Activated naive CD4-positive, alpha-beta T cell treated with anti-CD3 and anti-CD28 coated beads for 36 hours (primary cell): ENCODE measurements at places on chromosomes 6 and 20. TPM values are rescaled to one million over a fixed set of nuclear protein-coding genes. Genes with fewer than 3 reads are reported as not detected.

DNA sequence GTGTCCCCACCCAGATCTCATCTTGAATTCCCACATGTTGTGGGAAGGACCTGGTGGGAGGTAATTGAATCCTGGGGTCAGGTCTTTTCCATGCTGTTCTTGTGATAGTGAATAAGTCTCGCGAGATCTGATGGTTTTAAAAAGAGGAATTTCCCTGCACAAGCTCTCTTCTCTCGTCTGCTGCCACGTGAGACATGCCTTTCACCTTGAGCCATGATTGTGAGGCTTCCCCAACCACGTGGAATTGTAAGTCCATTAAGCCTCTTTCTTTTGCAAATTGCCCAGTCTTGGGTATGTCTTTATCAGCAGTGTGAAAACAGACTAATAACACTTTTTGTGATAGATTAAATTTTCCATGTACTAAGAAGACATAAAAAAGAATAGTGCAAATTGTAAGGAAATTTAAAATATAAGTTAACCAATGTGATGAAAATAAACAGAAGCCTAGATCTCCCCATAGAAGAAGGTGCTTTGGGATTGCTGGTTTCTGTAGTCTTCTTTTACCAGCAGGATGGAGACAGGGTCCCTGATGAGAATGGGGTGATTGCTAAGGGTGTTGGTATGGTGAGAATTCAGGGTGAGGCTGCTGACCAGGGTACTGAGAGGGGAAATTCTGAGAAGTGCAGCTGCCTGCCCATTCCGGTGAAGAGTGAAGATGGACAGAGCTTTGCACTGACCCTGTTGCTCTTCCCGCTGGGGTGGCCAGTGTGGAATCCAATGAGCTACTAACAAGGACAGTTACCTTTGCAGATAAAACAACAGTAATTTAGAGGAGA, 50.7 kb downstream of the BMP2 start:
- H3K4me1 ChIP-seq: no peaks in the 10 kb centered on the region
- H3K27ac ChIP-seq: no peak overlapping the region
- H3K36me3 ChIP-seq: no peaks in the 10 kb centered on the region
- no peak for DNase-seq
- no peak overlapping the region for H3K4me3 ChIP-seq

TLDC2 gene
- total RNA-seq: not detected

GRCh38 chr6:113017353-113017752, 670.2 kb downstream of the RFPL4B start:
- no peak overlapping the region for H3K4me3 ChIP-seq
- H3K27me3 ChIP-seq: no peaks in the 10 kb centered on the region
- no peak overlapping the region for H3K27ac ChIP-seq
- H3K4me1 ChIP-seq: no peaks in the 10 kb centered on the region
- no peaks in the 10 kb centered on the region for H3K36me3 ChIP-seq

ADGRG6 gene
- 0.69 TPM for total RNA-seq

DNA sequence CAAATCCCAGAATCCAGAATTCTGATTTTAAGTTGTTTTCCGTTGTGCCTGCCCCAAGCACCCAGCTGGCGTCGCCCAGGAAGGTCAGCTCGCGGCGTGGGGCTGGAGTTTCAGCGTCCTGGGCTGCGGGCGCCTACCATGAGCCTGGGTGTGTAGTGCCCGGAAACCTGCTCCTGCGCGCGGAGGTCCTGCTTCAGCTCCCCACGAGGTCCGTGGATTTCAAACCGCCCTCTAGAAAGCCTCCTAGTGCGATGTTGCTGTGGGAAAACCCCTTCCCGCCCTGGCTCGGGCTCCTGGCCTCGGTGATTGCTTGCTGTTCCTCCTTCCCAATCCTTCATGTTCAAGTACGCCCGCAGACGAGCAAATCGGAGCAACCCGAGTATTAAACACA, 51.3 kb upstream of the NRN1 start:
- DNase-seq: no peak
- H3K4me1 ChIP-seq: no peaks in the 10 kb centered on the region
- no peaks in the 10 kb centered on the region for H3K36me3 ChIP-seq
- H3K4me3 ChIP-seq: no peak overlapping the region
- no peak overlapping the region for H3K27ac ChIP-seq

GRCh38 chr20:54914995-54915394, 439.6 kb downstream of the DOK5 start:
- no peaks in the 10 kb centered on the region for H3K4me1 ChIP-seq
- H3K27me3 ChIP-seq: no peaks in the 10 kb centered on the region
- H3K4me3 ChIP-seq: no peak overlapping the region
- no peaks in the 10 kb centered on the region for H3K36me3 ChIP-seq
